ENCODE measurements at places on chromosomes 5 and 9.

GRCh38 chr9:110850401-110851135 lies 182.0 kb downstream of the MUSK start:
- no peak for DNase-seq

DNA sequence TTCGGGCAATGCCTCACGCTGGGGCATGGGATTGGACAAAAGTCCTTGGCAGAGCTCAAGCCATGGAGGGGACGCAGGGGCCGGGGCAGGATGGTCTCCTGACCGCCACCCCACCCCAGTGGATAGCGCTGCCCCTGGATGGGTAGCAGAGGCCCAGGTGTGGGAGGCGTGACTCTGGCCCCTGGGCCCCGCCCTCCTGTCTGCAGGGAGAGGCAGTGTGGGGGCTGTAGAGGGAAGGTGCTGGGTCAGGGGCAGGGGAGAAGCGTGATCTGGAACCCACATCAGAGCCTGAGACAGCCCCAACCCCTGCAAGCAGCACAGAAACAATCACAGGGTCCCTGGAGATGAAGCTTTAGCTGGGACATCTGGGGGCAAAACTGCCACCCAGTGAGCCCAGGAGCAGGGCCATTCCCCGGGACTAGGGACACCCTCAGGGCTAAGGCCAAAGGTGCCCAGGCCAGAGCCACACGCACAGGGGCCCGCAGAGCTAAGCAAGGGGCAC lies 36.2 kb downstream of the NACC2 start:
- DNase-seq: no peak

DNA sequence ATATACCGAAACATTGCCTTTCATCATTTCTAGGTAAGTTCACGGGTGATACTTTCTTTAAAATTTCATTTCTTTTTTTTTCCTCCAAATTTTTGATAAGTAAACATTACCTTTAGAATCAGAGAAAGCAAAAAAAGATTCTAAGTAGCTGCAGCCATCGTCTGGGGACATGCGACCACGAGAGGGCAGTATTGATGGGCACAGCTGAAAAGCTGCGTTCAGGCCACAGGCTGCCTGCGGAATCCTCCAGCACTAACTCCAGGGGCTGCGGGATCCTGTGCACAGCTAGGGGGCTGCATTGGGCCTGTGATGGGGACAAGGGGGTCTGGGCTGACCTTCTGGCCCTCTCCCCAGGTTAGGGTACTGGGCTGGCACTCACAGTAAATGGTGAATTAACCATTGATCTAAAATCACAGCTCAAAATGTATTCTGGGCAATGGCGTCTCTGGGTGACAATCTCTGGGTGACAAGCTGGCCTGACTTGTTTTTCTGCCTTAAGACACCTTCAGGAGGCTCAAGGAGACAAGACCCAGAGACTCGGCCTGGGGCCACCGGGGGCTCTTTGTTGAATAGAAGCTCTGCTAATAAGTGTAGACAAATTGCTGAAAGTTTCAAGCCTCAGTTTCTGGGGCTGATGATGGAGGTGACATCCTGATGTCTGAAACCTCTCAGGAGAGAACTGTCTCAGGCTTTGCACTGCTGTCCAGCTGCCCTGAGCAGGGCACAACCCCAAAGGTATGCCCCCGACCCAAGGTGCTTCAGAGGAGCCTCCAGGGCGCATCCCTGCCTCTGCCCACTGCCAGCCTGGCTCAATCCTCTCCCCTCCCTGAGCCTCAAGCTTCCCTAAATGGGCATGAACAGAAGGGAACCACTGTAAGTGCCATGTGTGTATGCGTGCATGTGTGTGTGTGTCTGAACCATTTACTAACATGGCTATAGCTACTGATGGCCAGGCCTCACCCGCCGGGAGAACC lies 44.3 kb upstream of the SARDH start:
- peak; percentile 21 for DNase-seq

GRCh38 chr9:111999319-111999718 lies 102.7 kb downstream of the UGCG start:
- DNase-seq: no peak

GRCh38 chr5:52867809-52868208 lies 80.1 kb downstream of the ITGA1 start:
- DNase-seq: no peak

GRCh38 chr5:171975262-171975876 lies 31.1 kb downstream of the FBXW11 start:
- DNase-seq: no peak

GRCh38 chr5:56116599-56117141 lies 116.5 kb downstream of the ANKRD55 start:
- no peak for DNase-seq

GRCh38 chr9:82621447-82621846 lies 441.5 kb downstream of the RASEF start:
- DNase-seq: no peak

Data from stimulated activated CD4-positive, alpha-beta T cell treated with anti-CD3 and anti-CD28 coated beads, TNF-alpha, amount 100 ng/mL, for 1 hour (primary cell).